ENCODE measurements at places on chromosomes 6 and 20.

GRCh38 chr6:170132011-170132521 lies 158.8 kb downstream of the DLL1 start:
- no peak for DNase-seq

- no peak for DNase-seq
Measured at GRCh38 chr20:13113731-13114130, 105.0 kb downstream of the SPTLC3 start.

- no peak for DNase-seq
Measured at GRCh38 chr6:44024574-44025219, 102.6 kb downstream of the MRPL14 start.

- DNase-seq, result no peak
Measured at GRCh38 chr6:54618572-54618971, 228.0 kb upstream of the FAM83B start.

GRCh38 chr6:114267897-114268296 lies 74.9 kb downstream of the HS3ST5 start:
- no peak for DNase-seq

DNA sequence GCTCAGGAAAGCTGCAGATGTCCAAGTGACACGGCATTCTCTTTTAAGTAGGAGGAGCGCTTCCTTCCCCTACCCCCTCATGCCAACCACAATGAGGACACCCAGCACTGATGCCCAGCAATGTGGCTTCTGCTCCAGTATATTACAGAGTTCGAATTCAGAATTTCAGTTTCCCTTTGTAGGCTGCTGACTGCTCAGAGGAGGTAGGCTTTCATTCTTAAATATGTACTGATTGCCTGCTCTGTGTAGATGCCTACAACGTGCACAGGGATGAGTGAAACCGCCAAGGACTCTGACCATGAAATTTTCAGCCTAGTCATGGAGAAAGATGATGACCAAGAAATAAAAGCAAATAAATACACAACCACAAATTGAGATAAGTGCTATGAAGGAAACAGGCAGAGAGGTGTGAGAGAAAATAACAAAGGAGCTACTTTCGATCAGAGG lies 50.9 kb upstream of the TNFAIP3 start:
- DNase-seq, result no peak

- no peak for DNase-seq
Measured at GRCh38 chr6:137033828-137034227, 10.9 kb downstream of the IL20RA start.

DNA sequence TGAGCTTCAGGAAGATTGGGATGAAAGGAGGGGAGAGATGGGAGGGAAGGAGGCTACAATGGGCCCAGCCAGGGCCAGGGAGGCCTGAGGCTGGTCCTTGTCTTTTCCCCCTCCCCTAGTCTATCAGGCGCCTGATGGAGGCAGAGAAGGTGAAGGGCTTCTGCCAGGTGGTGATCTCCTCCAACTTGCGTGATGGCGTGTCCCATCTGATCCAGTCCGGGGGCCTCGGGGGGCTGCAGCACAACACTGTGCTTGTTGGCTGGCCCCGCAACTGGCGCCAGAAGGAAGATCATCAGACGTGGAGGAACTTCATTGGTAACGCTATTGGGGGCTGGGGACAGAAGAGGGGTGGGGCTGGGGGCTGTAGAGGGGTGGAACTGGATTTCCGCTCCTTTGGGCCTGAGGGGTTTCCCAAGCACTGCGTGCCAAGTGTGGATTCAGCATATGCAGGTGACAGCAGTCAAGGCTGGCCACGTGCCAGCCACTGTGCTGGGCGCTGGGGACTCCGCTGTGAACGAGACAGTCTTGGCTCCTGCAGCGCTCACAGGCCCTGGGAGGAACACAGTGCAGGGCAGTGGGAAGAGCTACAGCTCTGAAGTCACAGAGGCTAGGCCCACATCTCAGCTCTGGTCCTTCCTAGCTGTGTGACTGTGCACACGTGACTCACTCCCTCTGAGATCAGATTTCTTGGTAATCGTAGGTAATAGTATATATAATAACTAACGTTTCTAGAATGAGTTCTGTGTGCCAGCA lies 22.7 kb downstream of the SLC12A5 start:
- no peak for DNase-seq

GRCh38 chr6:44624936-44625573 lies 237.5 kb downstream of the CDC5L start:
- no peak for DNase-seq

GRCh38 chr6:146161664-146162063 lies 132.8 kb downstream of the GRM1 start:
- no peak for DNase-seq

GRCh38 chr6:46438245-46438644 lies 53.0 kb downstream of the RCAN2 start:
- no peak for DNase-seq

GRCh38 chr6:7590918-7591302 lies 912 bp downstream of the SNRNP48 start:
- no peak for DNase-seq

- no peak for DNase-seq
Measured at GRCh38 chr6:149268768-149269167, 48.7 kb upstream of the TAB2 start.

DNA sequence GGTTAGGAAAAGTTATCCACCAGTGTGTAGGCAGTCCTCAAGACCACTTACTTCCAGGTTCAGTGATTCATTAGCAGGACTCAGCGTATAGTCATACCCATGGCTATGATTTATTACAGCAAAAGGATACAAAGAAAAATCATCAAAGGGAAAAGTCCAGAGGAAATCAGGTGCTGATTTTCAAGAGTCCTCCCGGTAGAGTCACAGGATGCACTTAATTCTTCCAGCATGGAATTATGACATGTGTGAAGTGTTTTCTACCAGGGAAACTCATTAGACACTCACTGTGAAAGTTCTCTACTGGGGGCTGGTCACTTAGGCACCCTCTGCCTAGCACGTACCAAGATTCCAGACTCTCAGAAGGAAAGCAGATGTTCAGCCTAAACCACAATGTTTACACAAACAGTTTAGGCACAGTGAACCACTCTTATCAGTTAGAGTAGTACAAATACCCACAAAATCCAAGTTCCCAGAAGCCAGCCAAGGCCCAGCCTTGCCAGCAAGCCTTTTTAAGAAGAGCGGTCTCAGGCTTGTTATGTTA lies 10.2 kb downstream of the WFDC3 start:
- DNase-seq, result peak; percentile 9

DNA sequence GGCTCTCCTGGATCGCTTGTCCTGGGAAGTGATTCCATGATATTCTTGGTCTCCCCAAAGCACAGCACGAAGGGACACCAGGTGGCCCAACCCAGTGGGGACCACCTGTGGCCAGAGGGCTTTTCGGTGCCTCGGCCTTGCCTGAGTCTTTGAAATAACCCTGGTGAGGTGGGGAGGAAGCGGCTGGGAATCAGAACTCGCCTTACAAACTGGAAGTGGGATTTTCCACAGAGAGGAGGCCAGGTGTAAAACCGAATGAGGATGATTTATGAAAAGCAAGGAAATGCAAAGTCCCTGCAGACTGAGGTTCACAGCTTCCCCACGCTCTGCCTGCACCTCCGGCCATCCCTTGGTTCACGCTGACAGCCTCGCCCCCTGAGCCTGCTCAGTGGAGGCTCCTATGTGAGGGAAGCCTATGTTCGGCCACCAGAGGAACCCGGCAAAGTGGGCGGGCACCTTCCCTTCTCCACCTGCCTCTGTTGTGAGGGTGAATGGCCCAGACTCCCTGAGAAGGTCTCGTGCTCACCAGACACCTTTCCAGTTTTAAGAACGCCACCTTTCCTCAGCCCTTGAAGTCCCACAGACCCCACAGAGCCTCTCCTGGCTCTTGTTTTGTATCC lies 133.8 kb upstream of the CST7 start:
- no peak for DNase-seq
